Karpas-422 (cell line): ENCODE measurements at places on chromosomes 7 and 10. TPM values are rescaled to one million over a fixed set of nuclear protein-coding genes. Genes with fewer than 3 reads are reported as not detected.

Gene SLC13A4
- total RNA-seq = not detected in 2 replicates

Gene ITIH5
- not detected in 2 replicates for total RNA-seq

DNA sequence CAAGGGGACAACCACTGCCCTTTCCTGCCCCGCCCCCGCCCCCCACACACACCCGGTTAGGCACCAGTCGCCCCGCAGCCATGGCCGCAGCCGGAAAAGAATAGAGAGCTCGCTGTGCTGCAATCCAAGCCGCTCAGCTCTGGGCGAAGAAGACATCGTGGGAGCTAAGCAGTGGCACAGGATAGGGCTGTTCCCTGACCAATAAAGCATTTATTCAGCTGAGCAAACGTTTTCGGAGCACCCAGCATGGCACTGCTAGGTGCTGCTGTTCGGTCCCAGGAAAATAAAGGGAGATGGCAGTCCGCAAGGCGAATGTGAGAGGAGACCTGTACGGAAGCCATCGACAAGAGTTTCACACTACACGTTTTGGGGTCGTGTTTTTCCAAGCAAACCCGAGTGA, 18.3 kb downstream of the SKIDA1 start:
- DNase-seq = no peak

GRCh38 chr7:150446288-150446938, 4.0 kb upstream of the GIMAP8 start:
- DNase-seq = no peak

Gene ADAM12
- not detected in 2 replicates for total RNA-seq

DNA sequence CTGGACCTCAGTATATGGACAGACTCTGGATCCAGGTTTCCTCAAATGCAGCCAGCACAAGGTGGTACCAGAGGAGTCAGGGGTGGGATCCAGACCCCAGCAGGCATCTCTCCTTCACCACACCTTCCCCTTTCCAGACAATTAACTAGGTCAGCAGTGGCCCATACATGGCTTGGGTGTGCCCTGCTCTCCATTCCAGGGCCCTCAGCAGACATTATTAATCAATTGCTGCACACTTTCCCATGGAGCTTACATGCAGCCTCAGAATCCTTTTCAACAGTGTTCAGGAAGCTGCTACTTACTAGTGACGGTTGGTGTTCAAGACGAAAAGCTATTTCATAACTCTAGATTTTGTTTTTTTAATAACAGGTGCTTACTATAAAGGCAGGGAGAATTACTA, 6.0 kb downstream of the COL13A1 start:
- DNase-seq = no peak

GRCh38 chr7:137838706-137839315, 8.0 kb downstream of the DGKI start:
- no peak for DNase-seq

DNA sequence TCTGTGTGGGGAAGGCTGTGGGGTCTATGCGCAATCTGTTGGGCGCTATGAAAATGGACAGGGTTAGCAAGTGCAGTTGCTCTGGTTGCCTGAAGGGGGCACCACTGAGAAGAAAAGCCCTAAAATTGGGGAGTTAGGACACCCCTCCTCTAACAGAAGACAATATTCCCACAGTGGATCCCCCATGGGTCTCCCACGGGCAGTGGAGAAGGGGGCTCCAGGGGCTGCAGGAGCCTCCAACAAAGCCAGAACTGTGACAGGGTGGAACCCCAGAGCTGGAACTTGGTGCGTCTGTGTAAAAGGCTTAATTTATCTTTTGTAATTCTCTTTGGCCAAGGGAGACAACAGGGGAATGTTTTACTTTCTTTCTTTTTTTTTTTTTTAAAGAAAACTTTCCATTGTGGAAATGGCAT, 12.5 kb upstream of the COL13A1 start:
- peak; percentile 47 for DNase-seq

DNA sequence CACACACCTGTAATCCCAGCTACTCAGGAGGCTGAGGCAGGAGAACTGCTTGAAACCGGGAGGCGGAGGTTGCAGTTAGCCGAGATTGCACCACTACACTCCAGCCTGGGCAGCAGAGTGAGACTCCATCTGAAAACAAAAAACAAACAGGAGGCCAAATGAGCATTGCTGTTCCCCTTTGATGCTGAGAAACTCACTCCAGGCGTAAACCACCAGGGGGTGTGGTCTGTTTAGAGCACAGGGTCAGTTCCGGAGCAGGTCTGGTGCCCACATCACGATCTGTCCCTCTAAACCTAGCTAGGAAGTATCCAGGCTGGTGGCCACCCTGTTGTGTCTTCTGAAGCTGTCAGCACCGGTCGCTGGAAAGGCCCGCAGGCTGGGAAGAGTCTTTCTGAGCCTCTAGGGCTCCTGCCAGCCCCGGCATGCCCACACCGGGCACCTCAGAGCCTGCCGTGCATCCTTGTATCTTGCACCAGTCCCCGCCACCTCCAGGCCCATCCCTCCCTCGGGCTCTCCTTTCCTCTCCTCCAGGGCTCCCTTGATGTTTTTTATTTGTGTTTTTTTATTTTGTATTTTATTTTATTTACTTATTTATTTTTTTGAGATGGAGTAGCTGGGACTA, 66.3 kb upstream of the SH2B2 start:
- no peak for DNase-seq

DNA sequence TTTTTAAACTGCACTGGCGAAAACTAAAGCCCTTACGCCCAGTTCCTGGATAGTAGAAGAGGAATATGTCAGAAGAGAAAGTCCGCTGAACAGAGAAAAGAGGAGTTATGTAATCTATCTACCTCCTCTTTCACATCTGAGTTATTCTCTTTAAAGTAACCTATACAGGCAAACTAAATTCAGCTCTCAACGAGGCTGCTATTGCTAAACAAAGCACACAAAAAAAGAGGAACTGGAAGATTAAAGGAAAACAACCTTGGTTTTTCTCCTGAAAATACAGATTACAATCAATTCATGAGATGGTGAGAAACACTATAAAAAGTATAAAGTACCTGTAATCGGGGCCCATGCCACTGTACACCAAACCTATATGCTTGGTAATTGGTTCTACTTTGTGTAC, 5.8 kb downstream of the PSMA2 start:
- DNase-seq = peak; percentile 35

GRCh38 chr7:95527776-95528250, 42.1 kb downstream of the ASB4 start:
- no peak for DNase-seq

- DNase-seq = no peak
These were observed 252.0 kb downstream of the SORCS3 start for GRCh38 chr10:104892879-104893617.

Gene ATP5MK
- total RNA-seq = 63.3 and 315 TPM in 2 replicates

Gene XRCC2
- total RNA-seq = 5.9 and 7.7 TPM in 2 replicates

DNA sequence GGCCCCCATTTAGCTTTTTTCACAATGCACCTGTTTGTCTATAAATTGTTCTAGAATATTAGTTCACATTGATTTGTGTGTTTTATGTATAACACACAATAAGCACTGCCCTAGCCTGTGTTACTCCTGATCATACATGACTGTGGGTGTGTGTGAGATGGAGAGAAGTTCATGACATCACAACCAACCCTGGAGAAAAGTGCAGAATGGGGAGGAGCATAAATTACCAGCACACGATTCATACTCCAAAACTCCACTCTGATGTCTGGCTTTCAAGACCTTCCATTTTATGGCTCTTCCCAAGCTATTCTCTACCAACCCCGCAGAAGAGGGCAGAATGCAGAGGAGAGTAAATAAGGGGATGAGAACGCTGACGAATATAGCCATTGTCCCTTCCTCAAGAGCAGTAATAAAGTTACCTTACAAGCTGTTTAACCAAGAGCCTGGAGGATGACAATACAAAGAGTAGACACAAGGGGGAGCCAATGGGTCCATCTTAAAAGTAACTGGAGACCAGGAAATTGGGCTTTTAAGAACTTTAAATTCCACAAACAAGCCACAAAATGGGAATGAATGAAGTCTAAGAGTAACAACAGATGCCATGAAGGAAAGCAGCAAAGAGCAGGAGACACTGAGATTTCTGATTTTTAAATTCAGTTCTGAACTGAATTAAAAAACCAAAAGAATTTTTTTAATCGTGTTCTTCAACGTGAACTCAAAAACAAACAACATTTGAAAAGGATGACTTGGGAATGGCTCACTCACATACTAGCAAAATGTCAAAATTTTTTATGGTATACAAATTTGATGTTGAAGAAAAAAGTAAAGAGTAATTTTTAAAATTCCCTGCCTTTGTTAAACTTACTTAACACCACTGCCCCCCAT, 159.6 kb downstream of the PARD3 start:
- DNase-seq = peak; percentile 78

DNA sequence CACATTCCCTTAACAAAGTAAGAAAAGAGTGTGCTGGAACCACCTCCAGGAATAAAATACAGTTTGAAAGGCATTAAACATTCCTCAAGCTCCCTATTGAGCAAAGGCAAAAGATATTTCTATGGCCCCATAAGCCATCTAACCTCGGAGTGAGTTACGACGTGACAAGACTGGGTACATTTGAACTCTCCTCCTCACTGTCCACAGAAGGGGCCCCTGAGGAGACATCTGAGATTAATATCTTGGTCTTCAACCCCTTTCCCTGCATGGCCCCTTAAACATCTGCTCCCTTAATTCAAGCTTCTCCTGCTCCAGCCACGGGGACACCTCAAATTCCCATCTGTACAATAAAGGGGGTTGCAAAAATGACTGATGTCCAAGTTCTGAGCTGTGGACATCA, 526 bp downstream of the GIMAP1 start:
- no peak for DNase-seq
